ENCODE measurements at places on chromosomes 12 and 14. TPM values are rescaled to one million over a fixed set of nuclear protein-coding genes. Genes with fewer than 3 reads are reported as not detected.

- DNase-seq = no peak
Measured at GRCh38 chr12:954741-955140, 5.2 kb upstream of the RAD52 start.

DNA sequence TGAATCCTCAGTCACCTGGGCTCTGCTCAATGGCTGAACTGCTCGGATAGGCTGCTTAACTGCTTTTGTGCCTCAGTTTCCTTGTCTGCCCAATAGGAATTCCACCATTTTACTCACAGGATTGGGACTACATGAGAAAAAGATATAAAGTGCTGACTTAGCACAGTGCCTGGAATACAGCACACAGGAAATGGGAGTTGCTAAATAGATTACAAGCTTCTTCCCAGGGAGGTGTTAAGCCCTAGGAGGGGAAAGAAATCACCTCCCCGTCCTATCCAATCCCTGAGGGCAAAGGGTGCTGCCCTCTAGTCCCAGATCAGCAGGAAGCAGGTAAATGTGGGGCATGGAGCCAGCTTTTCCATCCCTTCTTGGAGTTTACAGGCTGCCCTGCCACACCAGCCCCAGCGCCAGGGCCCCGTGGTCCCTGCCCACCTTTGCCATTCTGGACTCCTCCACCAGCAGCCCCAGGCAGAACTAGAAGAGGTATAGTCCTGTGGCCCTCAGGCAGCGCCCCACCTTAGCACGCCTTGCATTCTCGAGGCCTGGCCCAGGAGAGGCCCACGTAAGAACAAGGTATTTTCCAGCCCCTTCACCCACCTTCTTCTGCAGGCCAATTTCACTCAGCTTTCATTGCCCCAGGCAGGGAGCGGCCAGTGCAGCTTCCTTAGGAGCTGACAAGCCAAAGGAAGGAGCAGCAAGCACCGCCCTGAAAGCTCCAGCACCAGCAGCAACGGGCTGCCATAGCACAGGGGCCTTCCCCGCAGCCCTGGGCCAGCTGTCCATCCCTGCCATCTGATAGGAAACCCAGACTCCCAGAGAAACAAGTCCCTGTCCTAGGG, 28.8 kb upstream of the RPLP0 start:
- peak; percentile 54 for DNase-seq

DNA sequence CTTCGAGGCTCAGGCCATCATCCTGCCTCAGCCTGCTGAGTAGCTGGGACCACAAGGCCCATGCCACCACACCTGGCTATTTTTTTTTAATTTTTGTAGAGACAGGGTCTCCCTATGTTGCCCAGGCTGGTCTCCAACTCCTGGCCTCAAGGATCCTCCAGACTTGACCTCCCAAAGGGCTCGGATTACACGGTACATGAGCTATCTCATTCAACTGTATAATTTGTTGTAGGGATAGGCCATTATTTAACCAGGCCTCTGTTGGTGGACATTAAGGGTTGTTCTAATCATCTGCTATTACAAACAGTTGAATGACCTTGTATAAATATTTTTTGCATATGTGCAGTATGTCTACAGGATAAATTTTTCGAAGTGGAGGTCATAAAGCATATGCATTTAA, 9.0 kb downstream of the KIF5A start:
- no peak for DNase-seq

GRCh38 chr12:49030714-49031572, 12.4 kb upstream of the PRKAG1 start:
- DNase-seq = no peak

Gene TBX3
- 16.6 TPM for total RNA-seq

Gene KTN1
- 121 TPM for total RNA-seq

Measured in muscle of leg (tissue), 16 donors.